ENCODE measurements at places on chromosomes 3 and 15.

DNA sequence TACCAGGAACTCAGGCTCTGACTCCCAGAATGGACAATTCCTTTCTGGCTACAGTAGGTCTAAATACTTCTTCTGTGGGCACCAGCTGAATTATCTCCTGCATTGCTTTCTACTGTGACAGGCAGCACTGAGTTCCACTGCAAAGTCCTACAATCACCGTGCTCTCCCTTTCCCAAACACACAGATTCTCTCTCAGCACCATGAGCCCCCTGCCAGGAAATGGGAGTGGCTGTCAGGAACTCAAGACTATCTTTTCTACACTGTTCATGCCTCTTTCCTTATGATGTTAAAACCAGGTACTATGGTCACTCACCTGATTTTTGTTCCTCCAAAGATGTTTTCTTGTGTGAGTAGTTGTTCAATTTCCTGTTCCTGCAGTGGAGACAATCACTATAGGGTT, 383.4 kb downstream of the EPHA6 start:
- DNase-seq, result no peak

DNA sequence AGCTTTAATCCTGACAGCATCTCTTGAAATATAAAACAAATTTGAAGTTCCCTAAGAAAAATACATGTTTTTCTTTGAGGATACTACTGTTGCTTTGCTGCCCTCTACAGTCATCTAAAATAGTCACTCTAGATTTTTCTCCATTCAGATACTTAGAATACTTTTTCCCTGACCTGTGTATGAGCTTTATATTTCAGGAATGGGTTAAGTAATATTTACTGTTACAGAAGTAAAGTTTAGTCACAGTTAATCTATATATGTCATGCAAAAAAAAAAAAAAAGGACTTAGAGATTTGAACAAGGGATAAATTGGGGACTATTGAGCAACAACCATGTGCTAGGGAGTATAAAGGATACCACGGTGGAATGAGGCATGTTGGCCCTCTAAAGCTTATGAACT, 8.8 kb downstream of the NECTIN3 start:
- no peak for DNase-seq

DNA sequence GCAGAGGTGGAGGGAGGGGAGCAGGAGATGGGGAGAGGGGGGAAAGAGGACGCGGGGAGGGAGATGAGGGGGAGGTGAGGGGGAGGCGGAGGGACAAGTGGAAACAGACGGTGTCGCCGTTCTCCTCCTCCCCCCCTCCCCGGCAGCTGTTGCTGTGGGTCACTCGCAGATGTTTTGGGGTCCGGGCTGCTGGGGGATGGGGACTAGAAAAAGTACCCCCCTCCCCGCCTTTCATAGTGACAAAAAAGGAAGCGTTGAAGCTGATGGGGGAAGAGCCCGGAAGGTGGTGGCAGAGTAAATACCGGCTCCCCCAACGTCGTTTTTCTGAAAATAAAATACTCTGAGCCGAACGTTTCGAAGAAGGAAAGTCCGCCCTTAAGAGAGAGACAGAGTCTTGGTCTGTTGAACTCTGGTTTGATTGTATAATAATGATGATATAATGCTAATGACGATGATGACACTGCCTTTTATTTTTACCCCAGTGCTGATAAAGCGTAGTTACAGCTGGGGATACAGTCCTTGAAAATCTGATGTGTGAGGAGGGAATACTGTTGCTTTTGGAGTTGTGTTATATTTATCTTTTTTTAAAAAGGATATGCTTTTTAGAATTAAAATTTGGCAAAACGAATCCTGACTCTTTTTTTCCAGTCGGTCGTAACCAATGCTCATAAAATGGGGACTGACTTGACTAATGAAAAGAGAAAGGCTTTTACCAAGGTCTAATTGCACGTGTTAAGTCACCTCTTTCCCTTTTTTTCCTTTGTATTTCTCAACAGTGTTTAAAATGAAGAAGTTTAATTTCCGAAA, 993 bp downstream of the STXBP5L start:
- DNase-seq, result no peak

GRCh38 chr15:69555080-69555479, 102.5 kb downstream of the RPLP1 start:
- no peak for DNase-seq

DNA sequence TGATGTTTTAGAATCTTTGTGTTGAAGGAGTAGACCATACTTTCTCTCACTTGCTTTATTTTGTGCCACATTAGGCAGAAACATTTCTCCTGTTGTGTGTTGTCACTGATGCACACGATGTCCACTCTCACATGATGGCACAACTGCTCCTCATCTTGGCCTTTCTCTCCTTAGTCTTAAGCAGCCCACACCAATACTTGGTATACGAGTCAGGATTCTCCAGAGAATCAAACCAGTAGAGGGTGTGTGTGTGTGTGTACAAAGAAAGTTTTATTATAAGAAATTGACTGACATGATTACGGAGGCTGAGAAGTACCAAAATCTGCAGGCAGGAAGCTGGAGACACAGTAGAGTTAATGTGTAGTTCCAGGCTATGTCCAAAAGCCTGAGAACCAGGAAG, 187.1 kb downstream of the ALCAM start:
- no peak for DNase-seq

- no peak for DNase-seq
Observed at GRCh38 chr3:107841831-107842230, 249.0 kb downstream of the CD47 start.

- DNase-seq, result no peak
Observed at GRCh38 chr15:66496951-66497501, 536 bp downstream of the SNAPC5 start.

- DNase-seq, result no peak
Observed at GRCh38 chr15:87219650-87220615, 1036.6 kb downstream of the NTRK3 start.

DNA sequence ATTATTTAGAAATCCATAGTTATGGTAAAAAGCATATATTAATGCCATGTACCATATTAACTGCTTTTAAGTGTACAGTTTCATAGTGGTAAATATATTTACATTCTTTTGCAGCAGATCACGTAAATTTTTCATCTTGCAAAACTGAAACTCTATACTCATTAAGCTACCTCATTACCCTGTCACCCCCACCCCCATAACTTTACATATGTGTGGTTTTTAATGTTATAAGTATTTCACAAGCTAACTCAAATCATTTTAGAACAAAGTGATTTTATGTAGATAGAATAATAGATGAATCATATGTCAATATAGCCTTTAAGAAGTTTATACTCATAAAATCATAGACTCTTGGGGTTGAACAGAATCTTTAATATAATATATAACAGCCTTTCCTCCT, 7.1 kb upstream of the TP63 start:
- DNase-seq, result no peak

Measured in stimulated activated CD8-positive, alpha-beta memory T cell treated with anti-CD3 and anti-CD28 coated beads, Interleukin-4, amount 100 ng/mL, for 4 hours (primary cell).